ENCODE measurements at places on chromosomes 6 and 20. TPM values are rescaled to one million over a fixed set of nuclear protein-coding genes. Genes with fewer than 3 reads are reported as not detected.

The SSTR4 gene
- not detected for total RNA-seq

The BTN3A1 gene
- total RNA-seq = 12.2 TPM

The BNIP5 gene
- not detected for total RNA-seq

The FITM2 gene
- total RNA-seq = 9.5 TPM

The BPIFA1 gene
- not detected for total RNA-seq

The DNAAF9 gene
- 19.1 TPM for total RNA-seq

The RBPJL gene
- not detected for total RNA-seq

The MCCD1 gene
- not detected for total RNA-seq

The KCNK16 gene
- not detected for total RNA-seq

The ADGRF5 gene
- total RNA-seq = 2.0 TPM

The CGA gene
- not detected for total RNA-seq

The PLCB4 gene
- 3.5 TPM for total RNA-seq

The MYLK4 gene
- total RNA-seq = 0.40 TPM

The TMEM244 gene
- total RNA-seq = not detected

Measured in thoracic aorta endothelial cell (primary cell).